ENCODE measurements at places on chromosomes 16 and 17.
A peak's percentile ranks its signal among the peaks of the same experiment; 100 is the strongest.

DNA sequence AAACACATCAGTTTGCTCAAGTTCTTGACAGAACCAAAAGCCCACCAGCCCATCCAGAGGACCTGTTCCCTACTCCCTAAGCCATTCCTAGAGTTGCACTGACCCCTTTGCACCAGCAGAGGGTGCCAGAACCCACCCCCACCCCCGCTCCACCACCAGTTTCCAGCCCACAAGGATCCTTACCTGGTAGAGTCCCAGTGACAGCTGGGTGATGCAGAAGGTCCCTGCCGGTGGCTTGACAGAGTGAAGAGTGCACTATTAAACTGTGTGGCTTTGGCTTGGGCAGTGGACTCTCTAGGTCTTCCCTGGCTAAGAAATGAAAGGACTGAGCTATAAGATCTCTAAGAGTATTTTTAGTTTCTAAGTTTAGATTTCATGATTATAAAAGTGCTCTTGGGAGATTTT, 73.3 kb upstream of the MTMR4 start:
- peak; percentile 71 for DNase-seq

- no peak for DNase-seq
Observed at GRCh38 chr17:80153004-80153403, 6.1 kb upstream of the EIF4A3 start.

- peak; percentile 83 for DNase-seq
Observed at GRCh38 chr16:2838928-2839327, 8.8 kb downstream of the ZG16B start.

DNA sequence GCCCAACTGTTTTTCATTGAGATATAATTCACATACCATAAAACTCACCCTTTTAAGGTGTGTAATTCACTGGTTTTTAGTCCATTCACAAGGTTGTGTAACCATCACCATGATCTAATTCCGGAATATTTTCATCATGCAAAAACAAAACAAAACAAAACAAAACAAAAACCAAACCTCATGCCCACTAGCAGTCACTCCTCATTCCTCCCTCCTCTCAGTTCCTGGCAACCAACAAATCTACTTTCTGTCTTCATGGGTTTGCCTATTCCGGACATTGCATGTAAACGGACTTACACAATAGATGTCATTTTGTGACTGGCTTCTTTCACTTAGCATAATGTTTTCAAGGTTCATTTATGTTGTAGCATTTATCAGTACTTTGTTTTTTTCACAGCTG, 4.5 kb upstream of the NOD2 start:
- DNase-seq: no peak

GRCh38 chr16:49108611-49109010, 173.0 kb downstream of the CBLN1 start:
- no peak for DNase-seq

- no peak for DNase-seq
Observed at GRCh38 chr17:79754370-79754769, 23.6 kb upstream of the CBX2 start.

DNA sequence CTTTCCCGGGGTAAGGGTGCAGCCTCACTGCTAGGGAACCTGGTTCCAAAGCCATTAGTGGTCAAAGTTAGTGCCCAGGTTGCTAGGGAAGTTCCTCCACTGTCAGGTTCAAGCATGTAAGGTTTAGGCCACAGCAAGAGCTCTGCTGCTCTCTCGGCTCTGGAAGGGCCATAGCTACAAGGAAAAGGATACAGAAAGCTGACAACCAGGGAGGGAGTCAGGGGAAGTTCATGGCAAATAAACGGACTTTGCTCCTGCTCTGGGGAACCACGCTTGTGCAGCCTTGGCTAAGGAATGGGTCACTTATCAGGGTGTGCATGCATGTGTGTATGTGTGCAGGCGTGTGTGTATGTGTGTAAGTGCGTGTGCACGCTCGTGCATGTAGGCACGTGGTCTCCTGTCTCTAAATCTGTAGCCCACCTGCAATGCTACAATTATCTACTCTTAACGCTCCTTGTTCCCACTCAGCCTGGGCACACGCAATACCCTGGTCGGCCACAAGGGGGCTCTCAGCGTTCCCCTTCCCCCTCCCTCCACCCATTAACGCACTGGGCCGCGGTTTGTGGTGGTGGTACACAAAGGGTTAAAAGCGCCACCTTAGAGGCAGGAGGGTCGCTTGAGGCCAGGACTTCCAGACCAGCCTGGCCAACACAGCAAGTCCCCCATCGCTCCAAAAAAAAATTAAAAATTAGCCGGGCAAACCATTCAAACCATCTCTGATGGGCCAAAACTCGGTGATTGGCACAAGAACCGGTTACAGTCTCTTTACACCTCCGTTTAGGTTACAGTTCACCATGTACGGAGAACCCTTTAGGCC, 48.4 kb upstream of the KDM8 start:
- DNase-seq: peak; percentile 68

DNA sequence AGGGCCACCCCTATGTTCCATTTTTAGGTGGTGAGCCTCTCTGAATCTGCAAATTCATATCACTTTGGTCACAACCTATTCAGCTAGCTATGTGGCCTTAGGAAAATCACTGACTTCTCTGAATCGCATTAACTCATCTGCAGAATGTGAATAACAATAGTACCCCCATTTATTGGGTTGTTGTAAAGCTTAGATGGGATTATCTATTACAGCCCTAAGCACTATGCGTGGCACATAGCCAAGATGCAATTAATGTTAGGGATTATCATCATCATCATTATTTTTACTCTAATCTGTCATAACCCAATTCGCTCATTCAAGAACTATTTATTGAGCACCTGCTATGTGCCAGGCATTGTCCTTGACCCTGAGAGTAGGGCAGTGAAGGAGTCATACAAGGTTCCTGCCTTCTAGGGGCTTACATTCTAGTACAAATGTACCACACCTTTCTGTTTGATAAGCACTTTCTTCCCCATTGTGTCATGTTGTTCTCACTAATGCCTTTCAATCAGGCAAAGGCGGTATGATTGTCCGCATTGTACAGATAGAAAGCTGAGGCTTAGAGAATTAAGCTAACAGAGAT, 38.5 kb downstream of the CHD9 start:
- peak; percentile 32 for DNase-seq

- no peak for DNase-seq
Observed at GRCh38 chr17:17525311-17525710, 29.1 kb upstream of the RASD1 start.

- DNase-seq: no peak
Observed at GRCh38 chr16:9344508-9344907, 253.1 kb downstream of the HAPSTR1 start.

GRCh38 chr16:3999479-4000325, 116.5 kb downstream of the ADCY9 start:
- no peak for DNase-seq
